ENCODE measurements at places on chromosomes 4 and X.

DNA sequence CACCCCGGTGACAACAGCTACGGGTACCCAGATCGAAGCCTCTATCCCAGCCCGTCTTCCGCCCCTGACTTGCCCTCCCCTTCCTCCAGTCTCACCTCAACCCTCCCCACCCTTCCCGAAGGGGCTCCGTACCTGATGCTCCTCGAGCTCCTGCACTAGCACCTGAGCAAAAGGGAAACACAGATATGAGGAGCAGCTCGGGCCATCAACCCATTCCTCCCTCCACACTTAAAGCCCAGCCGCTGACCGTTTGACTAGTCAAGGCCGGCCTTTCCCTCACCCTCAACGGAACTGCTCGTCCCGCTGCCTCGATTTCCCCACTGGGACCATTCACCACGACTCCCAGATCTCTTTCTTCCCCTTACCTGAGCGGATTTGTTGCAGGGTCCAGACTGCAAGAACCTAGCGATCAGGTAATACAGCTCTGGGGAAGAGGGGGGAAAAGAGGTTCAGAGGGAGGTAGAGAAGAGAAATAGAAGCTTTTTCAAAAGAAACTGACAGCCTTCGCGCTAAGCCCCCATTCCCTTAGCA is 731 bp downstream of the BRWD3 start:
- peak; percentile 11 for DNase-seq

GRCh38 chrX:68650491-68650890 is 3.0 kb downstream of the STARD8 start:
- DNase-seq, result no peak

DNA sequence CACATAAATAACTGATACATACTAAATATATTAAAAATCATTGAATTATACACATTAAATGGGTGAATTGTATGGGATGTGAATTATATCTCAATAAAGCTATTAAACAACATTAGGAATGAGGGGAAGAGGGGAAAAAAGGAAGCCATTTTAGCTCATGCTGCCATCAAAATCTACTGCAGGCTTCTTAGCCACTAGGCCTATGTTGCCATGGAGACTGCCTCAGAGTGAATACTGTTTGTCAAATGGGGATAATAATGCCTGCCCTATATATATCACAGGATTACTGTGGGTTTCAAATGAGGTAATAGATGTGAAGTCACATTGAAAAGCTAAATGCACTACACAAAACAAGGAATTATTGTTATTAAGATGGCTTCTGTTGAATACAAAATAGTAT is 21.2 kb downstream of the TMEM255A start:
- DNase-seq, result no peak

DNA sequence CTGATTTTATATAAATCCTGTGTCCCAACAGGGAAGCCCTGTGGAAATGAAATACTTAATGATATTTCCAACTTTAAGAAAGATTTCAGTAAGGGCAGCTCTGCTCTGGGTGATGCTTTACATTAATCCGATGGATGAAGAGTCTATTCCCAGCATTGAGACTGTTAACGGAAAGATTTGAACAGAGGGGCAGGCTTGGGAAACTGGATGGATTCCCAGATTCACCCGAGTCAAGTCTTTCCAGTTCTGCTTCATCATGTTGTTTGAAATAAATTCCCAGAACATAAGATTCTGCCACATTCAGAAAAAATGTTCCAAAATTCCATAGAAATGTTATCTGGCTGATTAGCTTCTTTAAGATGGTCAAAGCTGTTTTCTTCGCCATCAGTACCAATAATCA is 246.0 kb downstream of the FBXW7 start:
- DNase-seq, result no peak

DNA sequence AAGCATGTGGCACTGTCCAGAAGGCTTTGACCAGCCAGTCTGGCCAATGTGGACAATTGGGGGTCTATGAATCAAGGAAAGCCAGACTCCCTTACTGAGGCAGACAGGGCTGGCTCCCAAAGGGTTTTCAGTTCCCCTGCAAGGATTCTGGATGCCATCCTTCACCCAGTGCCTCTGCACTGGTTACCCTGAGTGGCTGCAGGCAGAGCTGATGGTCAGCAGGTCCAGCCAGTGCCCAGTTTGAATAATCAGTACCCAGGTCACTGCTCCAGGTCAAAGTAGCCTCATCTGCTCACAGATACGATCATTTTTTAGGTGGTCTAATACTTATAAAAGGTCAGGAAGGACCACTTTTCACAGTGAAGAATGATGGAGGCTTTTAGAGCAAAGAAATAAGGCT is 52.2 kb upstream of the MAMLD1 start:
- no peak for DNase-seq

- DNase-seq, result no peak
Observed at GRCh38 chr4:84151574-84151973, 347.5 kb downstream of the NKX6-1 start.

GRCh38 chr4:144709159-144709558 is 63.2 kb downstream of the HHIP start:
- DNase-seq, result no peak

DNA sequence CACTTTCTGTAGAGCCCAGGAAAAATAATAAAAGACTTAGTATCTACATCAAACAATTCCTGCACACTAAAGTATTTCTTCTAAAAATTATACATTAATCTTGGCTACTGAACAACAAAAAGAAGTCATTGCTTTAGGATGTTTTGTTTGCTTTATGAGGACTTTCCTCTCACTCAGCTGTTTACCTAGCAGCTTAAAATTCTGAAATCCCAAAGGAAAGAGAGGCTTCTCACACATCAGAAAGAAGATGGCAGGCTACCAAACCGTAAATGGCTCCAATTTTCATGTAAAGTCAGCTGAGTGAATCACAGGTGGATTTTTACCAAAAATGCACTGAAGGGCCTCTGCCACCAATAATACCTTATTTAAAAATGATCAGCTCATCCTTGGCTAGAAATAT is 9.0 kb upstream of the TRPC3 start:
- no peak for DNase-seq

- peak; percentile 38 for DNase-seq
Observed at GRCh38 chr4:88697588-88698329, at the start of gene NAP1L5. NAP1L5 (minus strand) TSS chr4:88697829; CDS start chr4:88697754, 75 bp downstream.

GRCh38 chr4:105140684-105141490 is 5.8 kb upstream of the TET2 start:
- DNase-seq, result no peak

- DNase-seq, result no peak
Observed at GRCh38 chrX:55326985-55327384, 62.3 kb upstream of the PAGE3 start.

- no peak for DNase-seq
Observed at GRCh38 chrX:153984351-153985178, 12.0 kb downstream of the TMEM187 start.

DNA sequence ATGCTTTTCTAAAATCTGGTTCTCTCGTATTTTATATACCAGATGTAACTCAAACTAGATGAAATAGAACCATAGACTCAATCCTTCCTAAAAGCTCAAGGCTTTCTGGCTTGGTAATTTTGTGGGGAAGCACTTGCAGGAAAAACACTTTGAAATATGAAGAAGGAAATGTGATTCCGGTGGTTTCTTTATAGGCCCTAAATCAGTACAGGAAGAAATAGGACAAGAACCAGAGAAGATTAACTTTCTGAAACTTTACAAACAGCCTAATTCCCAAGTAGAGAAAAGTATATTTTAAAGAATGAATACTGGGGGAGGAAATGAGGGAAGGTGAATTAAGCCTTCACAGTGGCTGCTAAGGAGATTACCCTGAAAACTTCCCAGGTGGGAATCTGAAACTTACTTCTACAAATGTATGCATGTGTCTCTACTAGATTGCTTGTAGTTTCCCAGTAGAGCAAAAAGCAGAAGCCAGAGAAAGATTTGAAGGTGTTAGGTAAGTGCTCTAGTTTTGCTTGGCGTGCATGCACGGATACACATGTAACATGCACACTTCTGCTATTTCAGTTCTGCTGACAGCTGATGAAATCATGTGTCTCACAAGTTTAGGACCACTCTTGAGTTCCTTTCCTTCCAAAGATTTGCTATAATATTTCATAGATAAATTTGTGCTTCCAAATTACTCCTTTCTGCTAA is 92.1 kb downstream of the AFF1 start:
- DNase-seq, result no peak

GRCh38 chrX:42759881-42760280 is 18.1 kb downstream of the PPP1R2C start:
- DNase-seq, result no peak

DNA sequence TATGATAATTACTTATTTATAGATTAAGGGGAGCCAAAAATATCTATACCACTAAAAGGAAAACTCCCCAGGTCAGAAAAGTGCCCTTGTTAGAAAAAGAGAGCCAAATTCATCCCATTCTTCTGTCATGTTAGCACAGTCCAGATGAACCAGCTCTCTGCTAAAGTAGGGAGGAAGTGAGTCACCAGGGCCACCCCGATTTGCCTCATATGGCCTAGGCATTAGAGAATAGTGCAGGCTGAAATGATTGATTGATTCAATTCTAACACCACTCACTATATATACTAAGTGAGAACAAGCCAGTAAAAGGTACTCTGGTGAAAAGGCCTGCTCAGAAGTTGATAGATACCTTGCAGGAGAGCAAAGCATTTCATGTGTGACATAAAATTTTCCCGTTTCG is 94.5 kb downstream of the SRPX start:
- no peak for DNase-seq

DNA sequence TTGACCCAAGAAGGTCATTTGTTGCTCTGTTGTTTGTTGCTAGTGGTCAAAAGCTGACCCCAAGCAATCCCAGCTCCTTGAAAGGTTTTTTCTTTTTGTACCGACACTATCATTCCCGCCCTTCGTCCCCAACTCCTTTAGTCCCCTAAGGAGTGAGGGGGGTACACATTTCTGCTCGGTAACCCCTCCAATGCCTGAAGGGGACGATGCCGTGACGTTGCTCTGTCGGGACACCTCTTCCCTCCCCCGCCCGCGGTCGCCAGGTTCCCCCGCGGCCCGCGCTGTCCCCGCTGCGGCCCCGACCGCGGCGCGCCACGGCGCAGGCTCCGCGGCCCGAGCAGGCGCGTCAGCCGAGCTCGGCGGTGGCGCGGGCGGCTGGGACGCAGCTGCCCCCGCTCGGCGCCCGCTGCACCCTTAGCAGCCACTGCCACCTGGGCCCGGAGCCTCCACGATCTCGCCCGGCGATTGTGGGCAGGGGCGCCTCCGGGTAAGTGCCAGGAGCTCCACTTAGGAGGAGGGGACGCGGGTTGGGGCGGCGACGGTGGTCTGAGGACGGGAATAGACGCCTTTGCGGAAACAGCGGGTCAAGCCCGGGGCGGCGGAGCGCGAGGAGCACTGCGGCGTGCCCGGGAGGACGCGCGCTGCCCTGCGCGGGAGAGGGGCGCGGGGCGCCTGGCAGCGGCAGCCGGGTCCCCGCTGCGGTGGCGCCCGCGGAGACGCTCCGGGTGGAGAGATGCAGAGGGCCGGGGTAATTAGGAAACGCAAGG is at the start of gene GLRB:
Gene GLRB, plus strand, starts transcription at position 340 of the 767 bp plus-strand sequence. CDS start 1,875 bp downstream, outside the sequence.
- DNase-seq, result peak; percentile 42

DNA sequence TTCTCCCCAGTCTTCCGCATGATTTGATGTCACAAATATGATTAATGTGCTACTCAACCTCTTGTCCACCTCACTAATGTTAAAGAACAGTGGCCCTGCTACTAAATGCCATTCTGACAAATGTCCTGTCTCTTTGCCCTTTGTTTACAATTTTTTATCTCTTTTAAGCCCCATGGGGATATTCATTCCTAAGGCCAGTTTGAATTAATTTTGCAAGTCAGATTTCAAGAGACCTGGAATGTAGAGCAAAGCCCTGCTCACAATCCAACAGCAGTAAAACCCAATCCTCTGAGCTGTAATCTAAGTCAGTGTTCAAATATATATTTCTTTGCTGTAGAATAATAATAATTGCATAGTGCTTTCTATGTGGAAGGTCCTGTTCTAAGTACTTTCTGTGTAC is 81.2 kb downstream of the LDB2 start:
- DNase-seq, result no peak

GRCh38 chr4:6568689-6569332 is 6.2 kb upstream of the MAN2B2 start:
- DNase-seq, result no peak

- DNase-seq, result no peak
Observed at GRCh38 chr4:38968668-38969067, 63.5 kb downstream of the TMEM156 start.

DNA sequence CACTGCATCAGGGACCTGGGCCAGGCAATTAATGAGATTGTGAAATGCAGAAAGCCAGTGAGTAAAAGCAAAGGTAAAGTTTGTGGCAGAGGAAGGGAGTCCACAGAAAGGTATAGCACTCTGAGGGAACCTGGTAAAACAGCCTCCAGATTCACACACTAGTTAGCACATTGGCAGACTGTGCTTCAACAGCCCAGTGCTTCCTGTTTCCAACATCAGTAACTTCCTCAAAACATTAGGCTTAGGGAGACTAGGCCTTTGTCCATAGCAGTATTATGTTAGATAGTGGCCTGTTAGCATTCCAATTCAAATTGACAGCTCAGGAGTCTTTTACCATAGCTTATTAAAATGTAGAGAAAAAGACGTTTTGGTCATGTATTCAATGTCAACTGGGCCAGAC is 582.6 kb upstream of the ACTRT1 start:
- no peak for DNase-seq

DNA sequence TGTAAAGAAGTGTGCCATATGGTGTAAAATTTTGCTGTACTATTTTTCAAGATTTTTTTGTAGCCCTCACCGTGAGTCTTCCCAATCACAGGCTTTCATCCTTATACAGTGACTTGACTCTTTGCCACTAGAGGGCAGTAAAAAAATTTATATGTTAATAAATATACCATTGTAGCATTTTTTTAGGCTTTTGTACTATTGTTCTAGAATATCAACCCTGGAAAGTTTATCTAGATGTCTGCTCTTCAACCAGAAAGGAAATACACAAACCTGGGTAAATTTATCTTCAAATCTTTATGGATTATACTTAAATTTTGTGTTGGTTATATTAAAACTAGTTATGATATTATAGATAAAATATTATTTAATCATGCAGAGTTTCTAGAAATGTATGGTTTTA is 235.3 kb downstream of the TENM3 start:
- peak; percentile 46 for DNase-seq

- DNase-seq, result no peak
Observed at GRCh38 chrX:155923200-155923599, 42.1 kb downstream of the VAMP7 start.

DNA sequence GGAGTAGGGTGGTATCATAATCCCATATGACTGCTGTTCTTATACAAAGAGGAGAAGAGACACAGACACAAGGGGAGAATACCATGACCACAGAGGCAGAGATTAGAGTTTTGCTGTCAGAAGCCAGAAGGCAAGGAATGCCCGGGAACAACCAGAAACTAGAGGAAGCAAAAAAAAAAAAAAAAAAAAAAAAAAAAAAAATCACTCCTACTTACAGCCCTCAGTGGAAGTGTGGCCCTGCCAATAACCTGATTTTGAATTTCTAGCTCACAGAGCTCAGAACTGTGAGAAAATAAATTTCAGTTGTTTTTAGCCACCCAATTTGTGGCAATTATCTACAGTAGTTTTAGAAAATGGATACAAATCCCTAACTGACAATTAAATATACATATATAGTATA is 30.4 kb upstream of the UBE2NL start:
- DNase-seq, result no peak

Measured in NCI-H1092 (cell line).